ENCODE measurements at places on chromosomes 7 and 10. TPM values are rescaled to one million over a fixed set of nuclear protein-coding genes. Genes with fewer than 3 reads are reported as not detected.

Gene ZWINT
- total RNA-seq: 4.6 TPM

Gene STOX1
- total RNA-seq: 2.1 TPM

Gene GSTO2
- 9.6 TPM for total RNA-seq

Gene GIMAP8
- 5.4 TPM for total RNA-seq

Gene SFTPD
- 0.33 TPM for total RNA-seq

Gene CH25H
- 2.0 TPM for total RNA-seq

Gene HSPA12A
- total RNA-seq: 22.7 TPM

Gene SKIDA1
- 1.3 TPM for total RNA-seq

Gene POMZP3
- total RNA-seq: 4.2 TPM

Gene DPY19L1
- total RNA-seq: 6.6 TPM

Gene SIRT1
- total RNA-seq: 15.8 TPM

Gene LRRN3
- total RNA-seq: 2.6 TPM

Gene PRKG1
- 14.2 TPM for total RNA-seq

Gene TAS2R41
- not detected for total RNA-seq

Gene TDRD1
- total RNA-seq: 0.78 TPM

Gene BTBD16
- total RNA-seq: not detected

Gene AGAP5
- 13.5 TPM for total RNA-seq

Gene RADIL
- total RNA-seq: 29.0 TPM

Gene CYP3A7
- total RNA-seq: not detected

Gene ETV1
- 2.6 TPM for total RNA-seq

Gene AGR3
- not detected for total RNA-seq

Gene SCART1
- 3.9 TPM for total RNA-seq

Gene PILRB
- 63.3 TPM for total RNA-seq

Gene HTRA1
- 29.3 TPM for total RNA-seq

All from body of pancreas (tissue), 4 donors.